ENCODE measurements at places on chromosomes 13 and 19.

DNA sequence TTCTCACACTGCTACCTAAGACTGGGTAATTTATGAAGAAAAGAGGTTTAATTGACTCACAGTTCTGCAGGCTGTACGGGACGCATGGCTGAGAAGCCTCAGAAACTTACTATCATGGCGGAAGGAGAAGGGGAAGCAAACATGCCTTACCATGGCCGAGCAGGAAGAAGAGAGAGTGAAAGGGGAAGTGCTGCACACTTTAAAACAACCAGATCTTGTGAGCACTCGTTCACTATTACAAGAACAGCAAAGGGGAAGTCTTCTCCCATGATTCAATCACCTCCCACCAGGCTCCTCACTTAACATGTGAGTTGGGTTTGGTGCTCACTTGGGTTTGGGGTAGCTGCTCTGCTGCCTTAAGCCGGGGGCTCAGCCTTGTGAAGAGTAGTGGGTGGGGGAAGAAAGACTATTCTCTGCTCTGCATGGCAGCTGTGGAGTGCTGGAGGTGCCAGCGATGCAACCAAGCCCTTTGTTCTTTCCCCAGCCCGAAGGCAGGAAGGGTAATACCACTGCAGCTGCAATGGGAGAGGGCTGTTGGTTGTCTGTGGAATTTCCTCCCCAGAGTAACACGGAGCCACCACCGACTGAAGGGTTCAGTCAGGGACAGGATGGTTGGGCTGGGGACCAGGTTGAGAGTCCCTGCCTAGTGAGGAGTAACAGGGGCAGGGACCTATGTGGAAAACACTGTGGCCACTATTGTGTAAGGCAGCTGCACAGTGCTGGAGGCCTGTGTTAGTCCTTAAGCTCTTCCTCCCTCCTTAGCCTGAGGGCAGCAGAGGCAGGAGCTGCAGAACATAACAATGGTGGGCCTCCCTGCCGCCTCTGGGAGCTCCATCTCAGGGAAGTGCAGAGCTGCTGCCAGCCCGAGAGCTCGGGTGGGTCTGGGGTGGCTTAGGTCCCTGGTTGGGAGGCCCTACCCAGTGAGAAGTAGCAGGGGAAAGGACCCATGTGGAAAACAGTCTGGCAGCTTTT, 1262.5 kb downstream of the EFNB2 start:
- DNase-seq = no peak

- no peak for DNase-seq
Observed at GRCh38 chr13:59946944-59947343, 216.8 kb downstream of the DIAPH3 start.

DNA sequence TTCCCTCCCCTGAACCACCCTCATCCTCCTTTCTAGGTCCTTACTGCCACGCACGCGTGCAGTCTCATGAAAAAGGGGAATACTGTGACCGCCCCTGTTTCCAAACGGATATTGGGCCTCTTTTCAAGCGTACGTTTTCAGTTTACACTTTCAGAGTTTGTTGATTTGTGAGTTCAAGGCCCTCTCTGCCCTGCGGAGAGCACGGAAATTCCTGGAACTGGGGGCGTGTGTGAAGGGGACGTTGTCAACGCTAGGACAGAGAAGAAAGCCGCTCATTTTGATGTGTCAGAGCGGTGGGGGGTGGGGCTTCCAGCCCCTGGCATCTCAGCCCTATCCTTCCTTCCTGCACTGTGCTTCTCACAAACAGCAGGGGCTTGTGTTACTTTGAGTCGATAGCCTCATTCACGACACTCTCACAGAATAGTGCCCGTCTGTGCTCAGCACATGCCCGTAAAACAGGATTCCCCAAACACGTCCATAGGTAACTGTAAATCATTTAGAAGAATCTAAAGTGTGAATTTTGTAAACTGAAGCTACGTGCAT, 137.6 kb upstream of the PEG3 start:
- no peak for DNase-seq

DNA sequence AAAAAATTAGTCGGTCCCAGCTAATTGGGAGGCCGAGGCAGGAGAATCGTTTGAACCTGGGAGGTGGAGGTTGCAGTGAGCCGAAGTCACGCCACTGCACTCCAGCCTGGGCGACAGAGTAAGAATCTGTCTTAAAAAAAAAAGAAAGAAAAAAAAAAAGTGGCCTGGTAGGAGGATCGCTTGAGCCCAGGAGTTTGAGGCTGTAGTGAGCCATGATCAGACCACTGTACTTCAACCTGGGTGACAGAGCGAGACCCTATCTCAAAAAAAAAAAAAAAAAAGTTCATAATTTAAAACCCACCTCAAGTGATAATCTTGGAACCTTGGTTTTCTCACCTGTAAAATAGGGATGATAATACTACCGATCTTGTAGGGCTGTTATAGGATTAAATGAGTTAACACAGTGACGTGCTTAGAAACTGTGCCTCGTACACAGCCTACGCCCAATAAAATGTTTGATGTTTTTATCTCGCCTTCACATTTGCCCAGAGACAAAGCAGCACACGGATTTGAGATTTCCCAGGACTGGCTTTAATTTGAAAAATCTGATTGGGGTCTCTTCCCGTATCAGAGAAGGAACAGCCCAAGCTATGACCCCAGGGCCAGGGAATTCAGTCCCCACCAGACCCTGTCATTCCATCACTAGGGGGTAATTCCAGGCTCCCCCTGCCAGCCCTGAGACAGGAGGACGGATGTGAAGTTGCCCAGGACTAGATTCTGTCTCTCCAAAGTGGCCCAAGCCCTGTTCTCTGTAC, 3.6 kb downstream of the SERTAD1 start:
- no peak for DNase-seq

DNA sequence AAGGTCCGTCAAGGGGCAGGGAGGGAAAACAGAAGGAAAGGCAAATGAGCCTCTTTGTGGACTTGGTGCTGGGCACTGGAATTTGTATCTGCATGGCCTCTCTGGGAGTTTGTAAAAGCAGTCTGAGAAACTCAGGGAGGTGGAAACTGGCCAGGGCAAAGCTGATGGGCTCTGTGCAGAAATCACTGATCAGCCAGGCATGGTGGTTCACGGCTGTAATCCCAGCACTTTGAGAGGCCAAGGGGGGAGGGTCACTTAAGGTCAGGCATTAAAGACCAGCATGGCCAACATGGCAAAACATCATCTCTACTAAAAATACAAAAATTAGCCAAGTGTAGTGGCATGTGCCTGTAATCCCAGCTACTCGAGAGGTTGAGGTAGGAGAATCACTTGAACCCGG, 369.9 kb upstream of the ZNF507 start:
- no peak for DNase-seq

DNA sequence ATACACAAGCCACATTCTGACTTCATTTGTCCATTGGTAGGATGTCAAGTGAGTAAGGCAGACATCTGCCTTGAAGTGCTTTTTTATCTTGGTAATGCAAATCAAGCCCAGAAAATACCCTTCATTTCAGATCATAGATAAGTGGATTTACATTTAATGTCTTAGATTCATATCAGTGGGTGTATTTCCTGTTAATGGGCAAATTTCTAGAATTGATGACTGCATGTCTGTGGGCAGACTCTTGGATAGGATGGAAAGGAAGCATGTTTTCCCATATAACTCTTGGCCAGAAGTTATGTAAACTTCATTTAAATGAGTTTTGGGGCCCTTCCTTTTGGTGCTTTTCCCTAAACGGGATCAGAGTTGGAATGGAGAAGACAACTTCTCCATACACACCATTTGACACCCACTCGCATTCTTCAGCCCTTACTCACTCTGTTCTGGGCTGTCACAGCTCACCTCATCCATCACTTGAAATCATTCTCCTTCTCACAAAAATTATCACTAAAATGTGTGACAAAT, 154.6 kb downstream of the FLT1 start:
- DNase-seq = no peak

DNA sequence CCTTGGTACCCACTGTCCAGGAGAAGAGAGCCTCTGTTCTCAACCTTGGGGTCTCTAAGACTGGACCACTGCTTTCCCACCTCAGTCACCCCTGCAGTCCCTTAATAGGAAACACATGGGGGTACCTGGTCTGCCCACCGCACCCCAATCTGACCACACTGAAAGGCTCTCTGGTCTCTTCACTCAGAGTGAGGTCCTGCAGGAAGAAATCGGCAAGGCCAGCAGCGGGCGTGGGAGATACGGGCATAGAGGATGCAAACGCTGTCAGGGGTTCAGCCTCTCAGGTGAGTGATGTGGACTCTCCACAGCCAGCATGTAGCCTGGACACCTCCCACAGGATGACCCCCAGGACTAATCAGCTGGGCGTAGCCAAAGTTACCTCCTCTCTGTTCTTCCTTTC, 3.5 kb downstream of the SIGLEC9 start:
- no peak for DNase-seq

DNA sequence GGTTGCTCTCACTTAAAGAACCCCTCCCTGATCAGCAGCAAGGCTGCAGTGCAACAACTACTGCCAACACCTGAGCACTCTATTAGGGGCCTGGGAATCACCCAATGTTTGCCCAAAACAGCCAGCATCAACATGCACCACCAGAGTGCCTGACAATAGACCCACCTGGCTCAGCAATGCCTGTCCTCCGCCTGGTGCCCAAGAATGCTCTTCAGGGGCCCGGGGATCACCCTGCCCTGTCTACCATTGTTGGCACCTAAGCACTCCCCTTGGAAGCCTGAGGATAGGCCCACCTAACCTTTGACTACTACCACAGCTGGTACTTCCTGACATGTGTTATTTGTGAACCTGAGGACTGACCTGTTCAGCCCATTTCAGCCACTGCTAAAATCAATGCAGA, 1363.1 kb upstream of the PRR20A start:
- no peak for DNase-seq

DNA sequence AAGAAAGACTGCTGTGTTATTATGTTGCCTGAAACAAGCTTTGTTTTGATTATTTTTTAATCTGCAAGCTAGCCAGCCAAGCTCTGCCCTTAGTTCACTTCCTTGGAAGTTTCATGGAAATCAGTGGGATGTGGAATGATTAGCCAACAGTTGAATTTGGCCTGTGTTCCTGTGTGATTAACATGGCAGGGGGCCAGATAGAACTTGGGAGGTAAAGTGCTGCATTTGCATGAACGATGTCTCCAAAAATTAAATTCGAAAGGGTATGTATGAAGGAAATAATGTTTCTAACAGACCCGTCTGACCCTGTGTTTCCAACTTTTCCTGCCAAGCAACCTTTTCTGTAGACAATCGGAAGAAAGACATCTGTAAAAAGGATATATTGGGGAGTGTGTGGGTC, 32.2 kb downstream of the UFM1 start:
- DNase-seq = no peak

- no peak for DNase-seq
Observed at GRCh38 chr13:91644806-91645205, 246.4 kb downstream of the GPC5 start.

GRCh38 chr13:94914895-94915294, 202.6 kb upstream of the SOX21 start:
- no peak for DNase-seq

- DNase-seq = no peak
Observed at GRCh38 chr13:61148691-61149315, 266.8 kb downstream of the PCDH20 start.

DNA sequence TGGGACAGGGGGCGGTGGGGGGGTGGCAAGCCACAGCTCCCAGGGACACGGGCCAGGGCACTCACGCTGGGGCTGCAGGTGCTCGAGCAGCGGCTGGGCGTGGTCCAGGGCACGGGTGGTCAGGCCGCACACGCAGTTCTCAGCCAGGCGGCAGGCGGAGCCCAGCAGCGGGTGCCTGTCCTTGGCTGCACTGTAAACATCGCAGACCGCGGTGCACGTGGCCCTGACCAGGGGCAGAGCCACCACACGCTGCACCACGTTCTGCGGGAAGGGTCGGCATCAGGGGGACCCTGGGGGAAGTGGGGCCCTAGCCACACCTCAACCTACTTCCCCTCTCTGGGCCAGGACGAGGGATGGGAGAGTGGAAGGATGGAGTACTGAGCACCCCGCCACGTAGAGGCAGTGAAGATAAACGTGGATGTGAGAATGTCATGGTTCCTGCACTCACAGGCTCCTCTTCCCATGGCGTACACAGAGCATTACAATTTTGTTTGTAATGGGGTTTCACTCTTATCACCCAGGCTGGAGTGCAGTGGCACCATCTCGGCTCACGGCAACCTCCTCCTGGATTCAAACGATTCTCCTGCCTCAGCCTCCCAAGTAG, 3.4 kb downstream of the PLIN5 start:
- no peak for DNase-seq

DNA sequence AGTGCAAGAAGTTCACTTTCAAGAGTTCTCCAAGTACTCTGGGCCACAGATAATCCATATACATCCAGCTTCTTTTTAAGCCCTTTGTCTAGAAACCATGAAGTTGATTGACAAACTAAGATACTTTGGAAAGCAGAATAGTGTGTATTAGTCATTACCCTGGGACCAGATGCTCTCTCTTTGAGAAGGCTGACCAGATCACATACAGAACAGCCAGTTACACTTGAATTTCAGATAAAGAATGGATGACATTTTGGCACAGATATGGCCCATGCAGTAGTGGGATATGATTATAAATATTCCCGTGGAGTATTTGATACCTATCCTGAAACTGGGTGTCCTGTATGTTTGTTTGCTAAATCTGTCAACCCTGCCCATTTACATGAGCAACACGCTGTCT, 414.2 kb downstream of the KLF5 start:
- no peak for DNase-seq

GRCh38 chr13:44104197-44104490, 224.4 kb downstream of the LACC1 start:
- DNase-seq = no peak

GRCh38 chr13:27403727-27404385, 20.6 kb upstream of the GTF3A start:
- DNase-seq = peak; percentile 21

GRCh38 chr19:7833225-7834099, 3.4 kb downstream of the EVI5L start:
- peak; percentile 51 for DNase-seq

DNA sequence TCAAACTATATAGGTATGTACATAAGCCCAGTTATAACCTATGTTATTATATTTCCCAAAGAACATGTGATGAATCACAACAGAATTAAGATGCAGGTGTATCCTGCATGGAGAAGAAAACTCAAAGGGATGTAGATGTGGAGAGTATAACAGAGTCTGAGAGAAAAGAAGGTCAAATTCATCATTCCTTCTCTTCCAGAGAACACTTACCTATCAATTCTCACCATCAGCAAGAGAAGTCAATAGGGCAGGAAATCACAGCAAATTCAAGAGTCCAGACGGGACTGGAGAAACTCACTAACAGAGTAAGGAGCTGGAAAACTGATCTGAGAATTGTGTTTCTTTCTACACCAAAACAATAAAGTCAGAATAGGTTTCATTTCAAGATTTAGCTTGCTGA, 28.4 kb downstream of the DIAPH3 start:
- no peak for DNase-seq

Data from DMS153 (cell line).